NCI-H1105 treated with DMSO at 0.1 percent for 48 hours (cell line): ENCODE measurements at places on chromosomes 12 and 14.

DNA sequence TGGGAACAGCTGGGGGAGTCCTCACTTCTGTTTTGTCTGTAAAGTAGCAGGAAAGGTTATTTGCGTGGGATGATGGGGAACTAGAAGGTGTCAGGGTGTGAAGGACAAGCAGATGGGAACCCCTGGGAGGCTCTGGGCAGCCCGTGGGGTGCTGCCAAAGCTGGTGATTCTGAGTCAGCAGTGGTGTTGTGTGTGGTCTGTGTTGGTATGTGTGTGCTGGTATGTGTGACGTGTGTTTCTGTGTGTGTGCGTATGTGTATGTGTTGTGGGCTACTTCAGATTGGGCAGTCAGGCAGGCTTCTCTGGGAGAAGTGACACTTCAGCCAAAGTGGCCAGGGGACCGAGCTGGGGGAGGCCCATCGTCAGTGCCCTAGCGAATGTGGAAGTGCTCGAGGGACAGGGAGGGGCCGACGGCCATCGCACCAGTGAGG, 15.3 kb upstream of the BDKRB2 start:
- no peak for DNase-seq

- peak; percentile 80 for DNase-seq
Observed at GRCh38 chr12:33439587-33440011, at the start of gene SYT10. SYT10 (minus strand) TSS chr12:33439819; CDS start chr12:33439522, 297 bp downstream.

GRCh38 chr14:59332727-59333126, 132.5 kb downstream of the GPR135 start:
- no peak for DNase-seq

GRCh38 chr12:15458008-15458407, 135.7 kb downstream of the PTPRO start:
- DNase-seq: no peak

DNA sequence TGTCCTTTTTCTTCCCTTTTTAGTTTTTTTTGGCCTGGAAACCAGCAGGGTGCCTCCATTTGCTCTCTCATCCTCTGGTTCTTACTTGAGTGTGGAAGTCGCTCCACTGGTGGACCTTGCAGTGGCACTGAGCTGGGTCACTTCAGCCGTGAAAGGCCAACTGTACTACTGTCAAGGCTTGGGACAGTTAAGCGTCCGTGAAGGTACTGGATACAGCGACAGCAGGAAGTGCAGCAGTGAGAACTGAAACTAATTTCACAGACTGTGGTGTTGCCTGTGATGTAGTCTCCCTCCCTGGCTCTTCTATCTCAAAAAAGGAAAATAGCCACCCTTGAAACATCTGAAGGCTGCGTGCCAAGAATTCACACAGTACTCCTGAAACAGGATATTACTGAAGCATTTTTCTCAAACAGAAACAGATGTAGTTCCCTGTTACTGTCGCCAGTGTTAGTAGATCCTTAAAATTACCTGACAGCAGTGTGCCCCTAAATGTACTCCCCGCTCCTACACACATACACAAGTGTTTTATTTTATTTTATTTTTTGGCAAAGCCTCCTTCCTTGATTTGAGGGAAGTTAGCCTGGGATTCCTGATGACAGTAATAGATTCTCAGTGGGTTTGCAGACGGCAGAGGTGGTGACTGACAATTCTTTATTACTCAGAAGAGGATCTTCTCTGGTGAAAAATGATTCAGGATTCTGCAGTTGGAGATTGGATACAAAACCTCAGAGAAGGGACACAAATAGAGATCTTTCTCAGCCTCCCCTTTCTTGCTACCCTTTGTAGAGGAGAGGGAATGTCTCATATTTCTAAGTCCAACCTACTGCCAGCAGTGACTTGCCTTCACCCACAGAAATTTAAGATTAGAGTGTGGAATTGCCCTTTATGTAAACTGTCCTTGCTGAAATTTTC, 4.4 kb downstream of the SUSD6 start:
- DNase-seq: peak; percentile 85

- DNase-seq: no peak
Observed at GRCh38 chr14:89588016-89588415, 171.0 kb upstream of the FOXN3 start.

DNA sequence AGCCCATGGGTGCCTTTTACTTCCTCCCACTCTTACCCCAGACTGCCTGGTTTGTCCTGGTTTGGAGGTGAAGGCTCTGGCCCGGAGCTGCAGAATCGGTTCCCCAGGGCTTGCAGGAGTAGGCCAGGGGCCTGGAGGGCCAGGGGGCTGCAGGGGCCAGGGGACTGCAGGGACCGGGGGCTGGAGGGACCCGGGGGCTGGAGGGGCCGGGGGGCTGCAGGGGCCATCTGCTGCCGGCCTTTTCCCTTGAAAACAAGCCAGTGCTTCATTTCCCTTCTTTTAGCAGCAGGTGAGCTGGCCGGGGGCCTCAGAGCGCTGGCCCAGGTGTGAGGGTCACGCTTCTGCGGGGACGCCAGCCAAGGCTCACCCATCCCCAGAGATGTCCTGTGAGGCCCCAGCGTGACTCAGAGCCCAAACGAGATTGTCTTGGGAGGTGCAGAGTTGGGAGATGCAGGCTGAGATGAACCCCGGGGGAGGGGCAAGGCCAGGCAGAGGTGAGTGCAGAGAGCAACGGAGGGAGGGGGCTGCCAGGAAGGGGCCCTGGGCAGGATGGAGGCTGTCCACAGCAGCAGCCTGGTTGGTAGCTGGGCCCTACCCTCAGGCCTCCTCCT, 154.9 kb downstream of the KIF26A start:
- DNase-seq: no peak

DNA sequence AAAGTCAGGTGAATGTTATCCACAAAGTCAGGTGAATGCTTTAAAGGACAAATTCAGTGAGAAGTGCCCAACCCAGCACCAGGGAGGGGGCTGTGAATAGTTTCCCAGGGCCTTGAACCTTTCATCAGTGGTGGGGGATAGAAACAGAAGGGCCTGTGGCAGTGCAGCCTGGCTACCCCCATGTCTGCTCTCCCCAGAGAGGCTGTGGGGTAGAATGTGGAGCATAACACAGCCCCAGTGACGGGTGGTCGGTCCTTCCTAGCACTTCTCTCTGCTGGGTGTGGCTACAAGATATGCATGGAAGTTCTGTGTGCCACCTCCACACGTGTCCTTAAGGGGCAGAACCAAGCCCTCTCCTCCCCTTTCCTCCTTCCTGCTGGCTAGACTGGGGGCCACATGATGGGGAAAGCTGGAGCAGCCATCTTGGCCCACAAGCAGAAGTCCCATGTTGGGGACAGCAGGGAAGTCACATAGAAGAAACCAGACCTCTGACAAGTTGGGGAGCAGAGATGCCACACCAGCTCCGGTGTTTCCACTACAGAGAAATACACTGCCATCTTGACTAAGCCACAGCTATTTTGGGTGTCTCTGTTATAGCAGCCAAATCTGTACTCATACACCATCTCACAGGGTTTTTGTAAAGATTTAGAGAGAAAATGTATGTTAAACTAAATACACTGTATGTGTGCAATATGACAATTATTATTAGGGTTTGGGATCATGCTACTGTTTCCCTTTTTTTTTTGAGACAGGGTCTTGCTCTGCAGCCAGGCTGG, 17.0 kb downstream of the RITA1 start:
- no peak for DNase-seq

DNA sequence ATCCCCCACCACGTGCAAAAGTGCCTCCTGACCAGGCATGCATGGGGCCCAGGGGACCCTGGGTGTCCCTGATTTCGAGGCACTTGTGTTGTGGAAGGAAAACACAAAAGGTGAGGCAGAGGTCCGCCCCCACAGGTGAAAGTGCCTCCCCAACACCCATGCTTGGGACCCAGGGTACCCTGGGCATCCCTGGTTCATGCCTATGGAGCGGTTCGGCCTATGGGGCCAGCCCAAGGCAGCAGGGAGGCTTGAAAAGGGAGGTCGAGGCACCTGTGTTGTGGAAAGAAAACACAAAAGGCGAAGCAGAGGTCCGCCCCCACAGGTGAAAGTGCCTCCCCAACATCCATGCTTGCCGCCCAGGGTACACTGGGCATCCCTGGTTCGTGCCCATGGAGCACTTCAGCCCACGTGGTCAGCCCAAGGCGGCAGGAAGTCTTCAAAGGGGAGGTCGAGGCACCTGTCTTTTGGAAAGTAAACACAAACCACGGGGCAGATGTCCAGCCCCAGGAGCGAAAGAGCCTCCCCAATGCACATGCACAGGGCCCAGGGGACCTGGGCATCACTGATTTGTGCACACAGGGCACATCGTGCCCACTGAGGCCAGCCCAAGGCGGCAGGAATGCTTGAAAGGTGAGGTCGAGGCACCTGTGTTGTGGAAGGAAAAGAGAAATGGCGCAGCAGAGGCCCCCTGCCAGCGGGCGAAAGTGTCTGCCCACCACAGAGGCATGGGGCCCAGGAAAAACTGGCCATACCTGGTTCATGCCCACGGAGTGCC, 375.5 kb downstream of the ALG10 start:
- DNase-seq: no peak

DNA sequence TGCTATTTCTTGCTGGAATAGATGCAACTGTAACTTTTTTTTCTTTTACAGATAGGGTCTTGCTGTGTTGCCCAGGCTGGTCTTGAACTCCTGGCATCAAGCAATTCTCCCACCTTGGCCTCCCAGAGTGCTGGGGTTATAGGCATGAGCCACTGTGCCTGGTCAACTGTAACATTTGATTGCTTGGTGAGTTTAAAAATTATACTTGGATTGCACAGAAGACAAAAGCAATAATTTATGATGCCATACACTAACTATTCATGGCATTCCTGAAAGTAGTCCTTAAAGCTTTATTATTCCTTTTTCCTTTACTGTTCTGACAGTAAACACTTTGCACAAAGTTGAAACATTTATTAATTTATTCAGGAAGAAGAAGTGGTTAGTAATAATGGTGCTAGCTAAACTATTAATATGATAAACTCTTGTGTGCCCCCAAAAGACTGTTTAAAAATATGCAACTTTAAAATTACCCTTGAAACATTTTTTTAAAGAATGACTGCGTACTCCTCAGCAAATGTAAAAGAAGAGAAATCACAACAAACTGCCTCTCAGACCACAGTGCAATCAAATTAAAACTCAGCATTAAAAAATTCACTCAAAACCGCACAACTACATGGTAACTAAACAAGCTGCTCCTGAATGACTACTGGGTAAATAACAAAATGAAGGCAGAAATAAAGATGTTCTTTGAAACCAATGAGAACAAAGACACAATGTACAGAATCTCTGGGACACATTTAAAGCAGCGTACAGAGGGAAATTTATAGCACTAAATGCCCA, 8.3 kb downstream of the PTPRB start:
- no peak for DNase-seq

GRCh38 chr12:16857456-16857923, 251.5 kb upstream of the LMO3 start:
- no peak for DNase-seq

- DNase-seq: no peak
Observed at GRCh38 chr12:92602476-92602875, 100.3 kb upstream of the PLEKHG7 start.

GRCh38 chr12:113478351-113479011, 6.8 kb upstream of the LHX5 start:
- DNase-seq: no peak

DNA sequence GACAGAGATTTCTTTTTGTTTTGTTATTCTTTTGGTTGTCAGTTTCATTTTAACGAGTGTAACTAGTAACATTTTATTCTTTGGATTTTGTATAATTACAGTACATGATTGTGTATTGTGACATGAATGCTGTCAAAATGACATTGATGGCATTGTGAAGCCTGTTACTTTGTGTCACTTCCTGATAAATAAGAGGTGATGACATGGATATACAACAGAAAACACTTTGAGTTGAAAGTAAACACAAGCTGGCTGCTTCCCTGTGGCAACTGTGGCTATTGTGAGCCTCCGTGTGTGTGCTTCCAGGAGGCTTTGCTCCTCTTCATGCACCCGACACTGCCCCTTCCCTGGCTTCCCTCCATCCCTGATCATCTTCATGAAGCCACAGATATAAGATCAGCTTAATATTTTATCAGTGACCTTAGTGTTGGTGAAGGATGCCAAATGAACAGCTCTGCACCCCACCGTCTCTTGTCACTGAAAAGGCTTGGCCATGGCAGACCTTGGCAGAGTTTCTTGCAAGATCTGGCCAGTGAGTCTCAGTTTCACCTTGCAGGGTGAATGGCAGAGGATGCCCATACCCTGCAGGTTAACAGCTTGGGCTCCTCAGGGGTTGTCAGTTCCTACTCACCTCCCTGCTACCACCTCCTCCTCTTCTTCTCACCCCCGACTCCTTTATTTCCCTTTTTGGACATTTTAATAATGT, 191.9 kb downstream of the EPS8 start:
- DNase-seq: no peak

- no peak for DNase-seq
Observed at GRCh38 chr12:88922816-88923215, 342.5 kb upstream of the KITLG start.

- DNase-seq: no peak
Observed at GRCh38 chr12:114361992-114362391, 44.0 kb downstream of the TBX5 start.

DNA sequence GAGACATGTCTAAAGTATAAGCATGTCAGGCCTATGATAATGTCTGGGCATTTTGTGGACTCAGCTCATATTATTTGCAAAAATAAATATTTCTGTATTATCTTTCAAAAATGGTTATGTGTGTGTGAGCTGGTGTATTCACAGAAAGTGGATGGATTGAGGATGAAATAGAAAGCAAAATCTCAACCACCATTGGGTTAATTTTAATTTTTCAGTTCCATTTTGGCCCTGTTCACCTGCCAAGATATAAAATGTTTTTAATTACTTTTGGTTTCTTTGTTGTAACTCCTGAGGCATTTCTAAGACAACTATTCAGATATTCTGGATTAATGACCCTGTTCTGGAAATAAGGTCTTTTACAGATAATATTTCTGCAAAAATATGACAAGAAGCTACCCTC, 232.7 kb upstream of the PPFIA2 start:
- no peak for DNase-seq

- no peak for DNase-seq
Observed at GRCh38 chr12:51922146-51922545, 14.8 kb downstream of the ACVRL1 start.

GRCh38 chr14:68814539-68815297, 21.9 kb upstream of the ZFP36L1 start:
- peak; percentile 12 for DNase-seq

DNA sequence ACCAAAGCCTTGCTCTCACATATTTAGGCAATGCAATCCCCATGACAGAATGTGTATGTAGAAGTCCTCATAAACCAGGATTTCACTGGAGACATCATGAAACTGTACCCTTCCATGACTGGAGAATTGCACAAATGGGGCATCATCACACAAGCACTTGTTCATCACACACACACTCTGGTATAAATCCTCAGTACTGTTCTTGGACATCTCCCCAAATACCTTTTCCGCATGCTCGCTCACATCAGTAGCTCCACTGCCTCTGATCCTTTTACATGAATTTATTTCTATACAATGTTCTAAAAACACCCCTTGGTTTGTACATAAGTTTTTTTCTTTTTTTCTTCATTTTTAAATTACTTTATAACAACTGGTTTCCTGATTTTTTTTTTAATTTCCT, 3.3 kb upstream of the ING4 start:
- DNase-seq: no peak

GRCh38 chr12:116759783-116760621, 21.9 kb downstream of the RNFT2 start:
- no peak for DNase-seq

GRCh38 chr12:109650808-109651207, 62.8 kb upstream of the FAM222A start:
- DNase-seq: no peak

- no peak for DNase-seq
Observed at GRCh38 chr14:67738740-67739504, 37.2 kb downstream of the RDH12 start.

GRCh38 chr12:51865757-51866270, 17.3 kb upstream of the FIGNL2 start:
- DNase-seq: no peak
